ENCODE measurements at places on chromosomes 3 and 15. TPM values are rescaled to one million over a fixed set of nuclear protein-coding genes. Genes with fewer than 3 reads are reported as not detected.

- no peak for DNase-seq
Observed at GRCh38 chr3:356952-357351, 160.4 kb downstream of the CHL1 start.

GRCh38 chr3:32414522-32415202, 23.0 kb downstream of the CMTM7 start:
- DNase-seq = peak; percentile 73

DNA sequence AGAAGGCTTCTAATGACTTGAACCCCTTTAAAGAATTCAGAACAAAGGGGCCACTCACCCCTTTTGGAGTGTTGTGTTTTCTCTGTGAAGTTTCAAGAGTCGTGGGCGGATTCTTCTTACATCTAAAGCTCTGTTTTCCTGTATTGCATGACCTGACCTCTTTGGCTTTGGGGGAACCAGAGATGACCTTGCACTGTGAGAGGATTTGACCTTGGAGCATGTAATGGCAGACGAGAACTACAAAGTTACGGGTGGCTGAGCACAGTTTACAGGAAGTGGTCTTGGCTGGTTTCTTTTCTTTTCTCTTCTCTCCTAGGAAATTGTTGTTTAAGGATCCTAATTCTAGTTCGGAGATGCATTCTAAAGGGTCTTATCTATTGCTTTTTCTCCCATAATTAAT, 6.2 kb upstream of the BDH1 start:
- DNase-seq = no peak

- DNase-seq = no peak
Observed at GRCh38 chr15:84822653-84823281, 5.6 kb downstream of the ALPK3 start.

DNA sequence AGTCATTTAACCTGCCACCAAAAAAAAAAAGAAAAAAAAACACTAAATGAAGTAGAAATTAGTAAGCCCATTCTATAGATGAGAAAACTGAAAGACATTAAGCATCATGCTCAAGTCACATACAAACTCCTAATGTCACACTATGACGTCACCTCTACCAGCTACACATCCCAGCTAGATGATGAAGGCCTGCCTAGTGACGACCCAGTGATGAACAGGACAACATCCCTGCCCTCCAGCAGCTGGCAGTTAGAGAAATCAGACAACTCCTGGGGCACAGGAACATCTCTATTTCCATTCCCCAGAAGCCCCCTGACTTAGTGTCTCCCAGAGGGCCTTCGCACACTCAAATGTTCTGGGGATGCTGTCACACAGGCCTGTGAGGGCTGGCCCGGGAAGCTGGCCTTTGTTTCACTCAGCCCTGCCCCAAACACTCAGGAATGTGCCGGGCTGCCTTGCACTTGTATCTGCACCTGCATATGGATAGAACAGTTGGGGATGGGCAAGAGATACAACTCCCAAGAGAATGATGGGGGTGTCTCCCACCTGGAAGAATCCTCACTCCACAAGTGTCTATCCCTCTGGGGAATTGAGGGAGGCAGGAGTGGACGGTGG, 7.0 kb upstream of the HAPLN3 start:
- no peak for DNase-seq

DNA sequence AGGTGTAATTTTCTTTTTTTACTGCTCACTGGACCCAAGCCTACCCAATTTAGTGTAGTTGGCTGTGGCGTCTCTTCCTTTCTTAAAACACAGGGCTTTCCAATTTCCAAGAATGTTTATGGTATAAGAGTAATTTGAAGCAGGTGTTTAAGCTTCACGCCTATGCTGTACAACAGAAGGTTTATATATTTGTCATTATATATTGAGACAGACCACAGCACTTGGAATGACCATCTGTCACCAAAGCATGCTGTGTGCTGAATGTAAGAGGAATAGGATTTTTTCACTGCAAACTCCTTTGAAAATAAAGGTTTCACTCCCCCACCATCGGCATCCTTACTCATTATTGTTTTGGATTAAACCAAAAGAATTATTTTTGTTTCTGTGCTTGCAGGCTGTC, 325.7 kb downstream of the OTOL1 start:
- DNase-seq = no peak

GRCh38 chr3:45705839-45706808, 16.9 kb downstream of the SACM1L start:
- DNase-seq = no peak

- DNase-seq = peak; percentile 83
Observed at GRCh38 chr15:45705510-45706473, 71.0 kb downstream of the SQOR start.

DNA sequence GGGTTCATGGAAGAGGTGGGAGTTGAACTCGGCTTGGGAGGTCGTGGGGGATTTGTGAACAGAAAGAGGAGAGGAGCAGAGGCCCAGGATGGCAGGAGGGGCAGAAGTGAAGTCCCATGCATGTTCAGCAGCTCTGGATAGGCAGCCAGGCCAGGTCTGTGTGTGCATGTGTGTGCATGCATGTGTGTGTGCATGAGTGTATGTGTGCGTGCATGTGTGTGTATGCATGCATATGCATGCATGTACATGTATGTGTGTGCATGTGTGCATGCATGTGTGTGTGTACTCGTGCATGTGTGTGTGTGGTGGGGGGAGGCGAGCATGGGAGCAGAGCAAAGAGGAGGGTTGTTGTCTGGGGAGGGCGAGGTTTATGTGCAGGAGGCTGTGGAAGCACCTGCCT, 178.4 kb downstream of the RPLP1 start:
- peak; percentile 6 for DNase-seq

GRCh38 chr15:28885128-28885629, 595 bp upstream of the APBA2 start:
- DNase-seq = no peak

DNA sequence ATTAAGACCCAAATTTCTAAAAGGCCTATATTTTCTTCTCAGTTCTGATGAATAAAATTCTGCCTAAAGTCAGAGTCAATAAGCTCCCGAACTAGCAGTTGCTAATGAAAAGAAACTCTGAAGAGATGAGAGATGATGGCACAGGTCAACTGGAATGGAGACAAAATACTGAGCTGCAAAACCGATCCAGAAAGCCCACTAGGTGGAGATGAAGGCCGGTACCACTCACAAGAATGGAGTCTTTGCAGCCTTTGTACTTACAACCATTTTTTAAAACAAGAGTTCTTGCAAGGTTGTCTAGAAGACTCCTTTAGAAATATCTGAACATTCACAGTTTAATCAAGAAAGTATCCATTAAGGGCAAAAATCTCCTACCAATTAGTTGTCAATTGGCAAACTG, 119.9 kb upstream of the TJP1 start:
- no peak for DNase-seq

GRCh38 chr15:64596701-64597476, 136.5 kb downstream of the ZNF609 start:
- peak; percentile 48 for DNase-seq

DNA sequence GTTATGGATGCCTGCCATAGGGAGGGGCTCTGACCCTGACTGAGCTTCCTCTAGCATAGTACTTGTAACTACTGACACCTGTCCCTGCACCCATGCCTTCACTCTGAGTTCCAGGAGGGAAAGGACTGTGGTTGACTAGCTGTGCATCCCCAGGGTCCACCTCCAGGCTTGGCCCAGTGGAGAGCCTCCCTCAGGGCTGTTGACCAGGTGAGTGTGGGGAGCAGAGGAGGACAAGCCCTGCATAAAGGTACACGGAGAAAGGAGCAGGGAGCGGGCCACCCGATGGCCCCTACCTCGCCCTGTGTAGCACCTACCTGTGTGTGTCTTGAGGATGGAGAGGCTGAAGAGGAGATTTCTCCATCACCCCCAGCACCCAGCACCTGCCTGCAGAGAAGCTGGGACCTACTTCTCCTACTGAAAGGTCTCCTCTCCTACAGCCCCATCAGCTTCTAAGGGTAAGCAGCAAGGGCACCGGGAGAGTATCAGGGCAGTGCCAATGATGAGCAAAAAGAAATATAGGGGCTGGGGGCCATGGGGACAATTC, 6.7 kb upstream of the LTF start:
- DNase-seq = no peak

- DNase-seq = peak; percentile 61
Observed at GRCh38 chr3:129439226-129439816, 427 bp downstream of the MBD4 start.

DNA sequence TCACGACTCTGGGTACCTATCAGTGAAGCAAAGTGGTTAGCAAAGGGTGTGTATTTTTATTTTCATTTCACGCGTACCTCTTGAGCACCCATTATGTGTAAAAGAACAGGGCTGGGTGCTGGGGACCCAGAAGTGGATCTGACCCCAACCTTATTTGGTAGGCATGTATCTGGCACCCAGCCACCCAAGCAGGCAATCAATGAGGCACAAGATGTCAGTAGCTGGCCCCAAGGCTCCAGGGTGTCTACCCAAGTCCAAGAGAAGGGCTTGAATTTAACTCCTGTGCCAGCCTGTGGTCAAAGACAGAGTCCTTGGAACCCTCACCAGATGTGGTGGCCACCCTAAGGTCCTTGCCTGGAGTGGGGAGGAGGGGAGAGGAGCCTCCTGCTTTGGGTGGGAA, 5.7 kb downstream of the PLEKHO2 start:
- DNase-seq = no peak

- DNase-seq = peak; percentile 31
Observed at GRCh38 chr15:68818769-68819494, 1.8 kb downstream of the ANP32A start.

DNA sequence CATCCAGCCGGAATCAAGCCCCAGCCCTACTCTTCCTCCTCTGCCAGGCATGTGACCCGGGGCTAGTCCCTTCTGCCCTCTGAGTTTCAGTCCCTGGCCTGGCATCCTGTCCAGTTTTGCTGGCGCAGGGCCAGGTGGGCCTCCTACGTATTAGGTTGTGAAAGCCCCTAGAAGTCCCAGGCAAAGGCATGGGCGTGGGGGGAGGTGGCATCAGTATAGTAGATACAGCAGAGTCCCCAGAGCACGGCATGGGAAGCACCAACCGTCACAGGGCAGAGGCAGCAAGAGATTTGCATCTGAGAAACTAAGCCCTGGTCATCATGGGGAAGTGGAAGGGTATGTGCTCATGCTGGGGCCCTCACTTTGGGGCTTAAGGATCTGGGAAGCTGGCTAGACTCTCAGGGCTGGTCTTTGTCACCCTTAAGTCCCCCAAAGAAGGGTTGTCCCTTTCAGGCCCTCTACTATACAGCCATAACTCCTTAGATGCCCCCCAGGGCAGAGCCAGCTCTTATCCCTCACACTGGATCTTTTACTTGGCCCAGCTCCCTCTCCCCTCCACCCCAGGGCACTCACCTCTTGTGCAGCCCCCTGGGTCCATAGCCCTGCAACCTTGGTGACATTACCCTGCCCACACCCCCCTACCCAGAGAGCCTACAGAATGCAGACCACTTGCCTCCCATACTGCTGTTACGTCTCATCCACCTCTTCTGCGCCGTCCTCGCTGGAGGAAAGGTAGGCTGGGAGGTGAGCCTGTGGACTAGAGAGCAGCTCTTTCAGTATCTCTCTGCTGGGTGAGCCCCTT, 11.3 kb downstream of the NBEAL2 start:
- no peak for DNase-seq

GRCh38 chr15:55859681-55860080, 116.7 kb upstream of the PRTG start:
- no peak for DNase-seq

DNA sequence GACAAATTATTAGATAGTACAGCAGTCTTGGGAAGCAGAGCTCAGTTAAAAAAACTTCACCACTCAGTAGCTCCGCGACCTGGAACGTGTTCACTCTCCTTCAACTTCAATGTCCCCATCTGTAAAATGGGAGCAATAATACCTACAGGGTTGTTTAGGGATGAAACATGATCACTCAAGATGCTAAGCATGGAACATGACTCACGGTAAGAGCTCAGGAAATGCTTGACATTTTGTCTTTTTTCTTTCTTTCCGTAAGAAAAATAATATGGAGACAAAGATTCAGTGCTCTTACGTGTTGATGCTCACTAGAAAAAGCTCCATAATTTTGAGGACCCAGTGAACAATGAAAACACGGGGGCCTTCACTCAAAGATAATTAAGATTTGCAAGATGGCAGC, 606.7 kb upstream of the MDFIC2 start:
- no peak for DNase-seq

GRCh38 chr3:154542837-154543236, 112.8 kb upstream of the GPR149 start:
- DNase-seq = no peak

DAZL gene
- not detected for total RNA-seq

RBMS3 gene
- 0.11 TPM for total RNA-seq

FEZF2 gene
- not detected for total RNA-seq

XCR1 gene
- not detected for total RNA-seq

CFAP91 gene
- not detected for total RNA-seq

GOLGA8B gene
- total RNA-seq = 191 TPM

NLGN1 gene
- not detected for total RNA-seq

SEC22C gene
- 51.4 TPM for total RNA-seq

B3GNT5 gene
- 1.4 TPM for total RNA-seq

LRRN1 gene
- 1.7 TPM for total RNA-seq

ALDH1A3 gene
- total RNA-seq = not detected

CPNE9 gene
- not detected for total RNA-seq
